Right lung (tissue), 10 donors: ENCODE measurements at places on chromosomes 11 and 22. TPM values are rescaled to one million over a fixed set of nuclear protein-coding genes. Genes with fewer than 3 reads are reported as not detected.

TBX10 gene
- not detected for polyA plus RNA-seq

GUCD1 gene
- polyA plus RNA-seq, result 78.9 TPM

P2RY6 gene
- 1.2 TPM for polyA plus RNA-seq

PRDM10 gene
- polyA plus RNA-seq, result 7.9 TPM

DNA sequence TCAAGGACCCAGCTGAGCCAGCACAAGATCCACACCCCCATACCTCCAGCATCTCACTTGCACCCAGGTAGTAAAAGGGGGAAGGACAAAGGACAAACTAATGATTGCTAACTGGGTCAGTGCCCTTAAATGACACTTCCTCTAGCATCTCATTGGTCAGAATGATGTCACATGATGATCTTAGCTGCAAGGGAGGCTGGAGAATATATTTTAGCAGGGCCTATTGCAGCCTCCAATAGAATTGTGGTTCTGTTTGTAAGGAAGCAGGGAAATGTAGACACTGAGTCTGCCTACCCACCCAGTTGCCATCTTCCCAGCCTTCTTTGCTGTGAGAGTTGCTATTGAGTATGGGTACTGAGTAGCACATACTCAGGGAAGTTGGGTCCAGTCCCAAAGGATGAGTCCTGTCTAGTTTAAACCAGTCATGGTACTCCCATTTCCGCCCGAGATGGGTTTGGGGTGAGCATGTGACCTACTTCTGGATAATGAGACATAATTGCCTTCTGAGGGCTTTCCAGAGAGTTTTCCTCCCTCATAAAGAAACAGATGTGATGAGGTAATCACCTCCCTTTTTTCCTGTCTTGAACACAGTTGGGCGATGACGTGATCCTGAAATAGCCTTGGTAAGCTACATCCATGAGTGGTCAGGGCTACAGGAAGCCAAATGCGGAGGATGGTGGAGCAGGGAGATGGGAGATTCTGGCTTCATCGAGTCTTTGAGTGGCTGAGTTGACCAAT, 5.5 kb upstream of the DNAL4 start:
- no peak for DNase-seq

DNA sequence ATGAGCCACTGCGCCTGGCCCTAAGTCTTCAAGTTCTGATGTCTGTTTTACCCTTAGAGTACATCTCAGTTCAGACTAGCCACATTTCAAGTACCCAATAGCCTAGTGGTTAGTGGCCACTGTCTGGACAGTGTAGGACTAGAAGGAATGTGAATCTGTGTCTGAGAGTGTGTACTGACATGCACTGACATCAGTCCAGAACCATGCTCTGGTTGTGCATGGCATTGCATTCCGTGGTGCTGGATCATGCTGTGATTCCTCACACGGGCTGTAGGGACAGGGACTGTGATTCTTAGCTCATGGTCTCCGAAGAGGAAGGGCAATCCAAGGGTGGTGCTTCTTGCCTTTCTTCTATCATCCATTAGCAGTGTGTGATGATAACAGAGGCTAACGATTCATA, 41.1 kb downstream of the AMOTL1 start:
- no peak for DNase-seq

- peak; percentile 47 for DNase-seq
These were observed 869 bp downstream of the ZC3H7B start for GRCh38 chr22:41302021-41302767.

DNA sequence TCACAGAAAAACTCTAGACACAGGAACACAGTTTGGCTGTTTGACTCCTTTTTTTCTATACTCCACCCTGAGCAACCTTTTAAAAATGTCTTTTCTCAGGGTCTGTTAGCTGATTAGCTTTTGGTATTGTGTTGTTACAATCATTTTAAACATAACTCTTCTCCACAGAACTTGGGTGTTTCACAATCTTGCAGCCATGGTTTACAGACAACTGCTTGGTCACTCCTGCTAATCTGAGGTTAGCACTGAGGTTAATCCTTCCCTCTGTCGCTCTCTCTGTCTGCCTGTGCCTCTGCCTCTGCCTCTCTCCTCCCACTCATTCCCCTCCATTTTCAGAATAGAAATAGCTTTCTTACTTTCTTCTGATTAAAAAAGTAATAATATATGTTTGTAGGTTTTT, 62.4 kb upstream of the ZBED5 start:
- no peak for DNase-seq

DNA sequence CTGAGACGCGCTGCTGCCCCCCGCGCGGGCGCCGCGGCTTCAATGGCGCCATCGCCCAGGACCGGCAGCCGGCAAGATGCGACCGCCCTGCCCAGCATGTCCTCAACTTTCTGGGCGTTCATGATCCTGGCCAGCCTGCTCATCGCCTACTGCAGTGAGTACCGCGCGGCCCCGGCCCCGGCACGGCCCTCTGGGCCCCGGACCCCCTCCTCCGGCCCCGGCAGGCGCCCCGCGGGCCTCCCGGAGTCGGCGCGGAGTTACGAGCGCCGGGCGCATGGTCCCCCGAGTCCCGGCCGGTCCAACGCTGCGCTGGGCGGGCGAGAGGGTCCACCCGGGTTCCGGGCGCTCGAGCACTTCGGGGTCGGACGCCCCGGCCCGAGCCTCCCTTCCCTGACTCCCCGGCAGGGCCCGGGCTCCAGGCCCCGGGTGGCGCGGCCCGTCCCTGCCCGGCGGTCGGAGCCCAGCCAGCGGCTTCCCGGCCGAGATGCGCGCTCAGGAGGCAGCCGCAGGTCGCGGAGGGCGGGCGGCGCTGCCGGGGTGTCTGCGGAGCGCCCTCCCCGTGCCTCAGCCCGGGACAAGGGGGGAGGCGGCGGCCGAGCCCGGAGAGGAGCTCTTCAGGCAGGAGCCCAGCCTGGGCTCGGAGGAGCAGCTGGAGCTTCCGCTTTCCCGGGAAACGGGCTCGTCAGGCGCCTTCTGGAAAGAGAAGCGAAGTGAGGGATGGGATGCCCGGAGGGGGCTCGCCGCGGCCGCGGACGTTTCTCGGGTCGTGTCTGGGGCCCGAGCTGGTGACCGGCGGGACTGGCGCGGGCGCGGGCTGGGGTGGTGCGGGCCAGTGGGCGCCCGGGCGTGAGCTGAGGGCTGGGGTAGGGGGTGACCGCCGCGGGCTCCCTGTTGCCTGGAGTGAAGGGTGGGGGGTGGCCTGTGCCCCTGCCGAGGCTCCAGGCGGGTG, 1337.8 kb downstream of the BRD1 start:
- no peak for DNase-seq

GRCh38 chr22:31344578-31345330, 1.4 kb downstream of the PATZ1 start:
- DNase-seq, result peak; percentile 49

GRCh38 chr11:44029977-44030911, 17.5 kb upstream of the ACCSL start:
- peak; percentile 82 for DNase-seq

- DNase-seq, result no peak
These were observed 9.1 kb upstream of the TCF20 start for GRCh38 chr22:42279425-42280020.
